ENCODE measurements at places on chromosomes 6 and 20.

GRCh38 chr20:41095110-41095969 lies 42.0 kb upstream of the PLCG1 start:
- peak; percentile 26 for DNase-seq

GRCh38 chr6:7122684-7123083 lies 14.9 kb downstream of the RREB1 start:
- DNase-seq: no peak

- no peak for DNase-seq
Measured at GRCh38 chr20:44319839-44320422, 8.9 kb upstream of the FITM2 start.

DNA sequence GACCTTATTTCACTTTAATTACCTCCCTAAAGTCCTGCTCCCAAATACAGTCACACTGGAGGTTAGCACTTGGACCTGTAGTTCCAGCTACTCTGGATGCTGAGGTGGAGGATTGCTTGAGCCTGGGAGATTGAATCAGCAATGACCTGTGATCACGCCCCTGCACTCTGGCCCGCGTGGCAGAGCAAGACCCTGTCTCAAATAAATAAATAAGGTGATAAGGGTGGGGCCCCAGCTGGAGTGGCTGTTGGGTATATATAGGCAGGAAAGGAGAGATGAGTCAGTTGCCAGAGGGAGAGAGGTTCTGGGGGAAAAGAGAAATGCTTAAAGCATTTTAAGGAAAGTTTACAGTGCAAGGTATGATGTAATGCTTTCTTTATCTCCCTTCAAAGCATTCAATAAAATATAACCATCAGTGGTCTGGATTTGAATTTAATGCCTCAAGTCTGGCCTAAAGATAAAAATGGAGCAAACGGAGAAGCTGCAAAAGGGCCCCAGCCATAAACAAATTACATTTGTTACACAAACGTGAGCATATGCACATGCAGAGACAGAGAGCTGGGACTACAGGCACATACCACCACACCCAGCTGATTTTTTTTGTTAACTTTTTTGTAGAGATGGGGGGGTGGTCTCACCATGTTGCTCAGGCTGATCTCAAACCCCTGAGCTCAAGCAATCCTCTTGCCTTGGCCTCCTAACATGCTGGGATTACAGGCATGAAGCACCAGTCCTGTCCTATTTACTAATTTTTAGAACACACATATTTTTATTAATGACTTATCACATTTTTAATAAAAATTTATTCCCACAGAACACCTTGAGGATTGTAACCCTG lies 6.1 kb upstream of the PM20D2 start:
- DNase-seq: no peak

DNA sequence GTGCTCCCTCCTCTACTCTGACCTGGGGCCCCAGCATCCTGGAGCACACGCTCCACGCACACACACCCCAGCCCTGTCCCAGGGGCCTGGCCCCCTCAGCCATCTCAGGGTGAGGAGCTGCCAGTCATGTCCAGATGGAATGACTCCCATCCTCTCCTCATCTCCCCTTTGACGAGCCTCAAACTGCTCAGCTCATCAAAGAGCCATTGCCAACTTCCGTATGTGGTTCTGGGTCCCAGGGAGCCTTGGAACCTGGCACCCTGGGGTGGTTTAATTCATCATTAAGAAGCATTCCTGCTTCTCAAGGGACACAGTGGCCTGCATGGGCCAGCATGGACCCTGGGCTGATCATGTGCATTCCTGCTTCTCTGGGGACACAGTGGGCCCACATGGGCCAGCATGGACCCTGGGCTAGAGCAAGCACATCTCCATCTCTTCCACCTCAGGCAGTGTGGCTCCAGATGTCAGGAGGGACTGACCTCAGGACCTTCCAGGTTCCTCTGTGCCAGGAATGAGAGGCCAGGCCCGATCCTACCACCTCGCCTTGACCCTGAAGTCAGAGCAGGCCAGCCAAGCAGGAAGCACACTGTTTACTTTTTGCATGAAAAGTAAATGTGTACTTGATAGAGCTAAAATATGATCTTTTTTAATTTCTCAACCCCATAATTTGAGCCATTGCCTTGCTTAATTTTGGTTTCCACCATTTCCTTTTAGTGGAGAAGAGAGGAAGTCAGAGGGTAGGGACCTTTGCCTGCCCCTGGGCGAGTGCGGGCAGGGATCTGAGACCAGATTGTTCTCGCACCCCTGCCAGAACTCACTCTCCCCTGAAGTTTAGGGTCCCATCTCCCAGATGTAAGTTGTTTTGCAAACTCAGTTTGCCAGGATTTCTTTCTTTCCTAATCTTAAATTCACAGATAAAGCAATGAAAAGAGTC lies 26.1 kb downstream of the SPATA2 start:
- DNase-seq: no peak

- no peak for DNase-seq
Measured at GRCh38 chr6:51107769-51108203, 289.1 kb downstream of the TFAP2B start.

- no peak for DNase-seq
Measured at GRCh38 chr20:34377072-34377847, 14.2 kb downstream of the ITCH start.

DNA sequence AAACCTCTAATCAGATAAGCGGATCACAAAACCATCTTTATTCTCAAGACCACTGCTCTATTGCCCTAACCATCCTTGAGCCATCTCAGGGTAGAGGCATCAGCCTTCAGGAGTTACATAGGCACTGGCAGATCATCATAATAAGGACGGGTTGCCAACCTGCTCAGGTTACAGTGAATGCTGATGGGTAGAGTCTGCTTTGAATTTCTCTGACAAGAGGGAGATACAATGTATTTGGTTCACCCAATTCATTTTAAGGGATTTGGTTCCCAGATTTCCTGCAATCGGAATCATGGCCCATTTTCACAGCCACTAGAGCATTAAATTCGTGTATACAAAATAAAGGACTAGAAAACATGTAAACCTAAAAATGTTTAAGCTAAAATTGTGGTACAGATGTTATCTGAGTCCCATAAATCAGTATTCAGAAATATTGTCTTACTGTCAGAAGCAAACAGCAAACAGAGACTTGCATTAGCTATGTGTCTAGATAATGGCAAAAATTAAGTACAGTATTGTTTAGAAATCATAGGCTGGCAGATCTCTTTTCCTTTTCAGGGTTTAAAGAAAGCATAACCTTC lies 41.9 kb upstream of the TMEM170B start:
- no peak for DNase-seq

GRCh38 chr6:100877851-100878250 lies 3.3 kb downstream of the ASCC3 start:
- no peak for DNase-seq

- no peak for DNase-seq
Measured at GRCh38 chr6:142669471-142670351, 275.3 kb downstream of the HIVEP2 start.

GRCh38 chr6:166629628-166630027 lies 2.6 kb upstream of the RPS6KA2 start:
- DNase-seq: no peak

GRCh38 chr6:137698636-137699030 lies 168.4 kb upstream of the TNFAIP3 start:
- no peak for DNase-seq

GRCh38 chr20:50313522-50313820 lies 122.8 kb downstream of the CEBPB start:
- no peak for DNase-seq

DNA sequence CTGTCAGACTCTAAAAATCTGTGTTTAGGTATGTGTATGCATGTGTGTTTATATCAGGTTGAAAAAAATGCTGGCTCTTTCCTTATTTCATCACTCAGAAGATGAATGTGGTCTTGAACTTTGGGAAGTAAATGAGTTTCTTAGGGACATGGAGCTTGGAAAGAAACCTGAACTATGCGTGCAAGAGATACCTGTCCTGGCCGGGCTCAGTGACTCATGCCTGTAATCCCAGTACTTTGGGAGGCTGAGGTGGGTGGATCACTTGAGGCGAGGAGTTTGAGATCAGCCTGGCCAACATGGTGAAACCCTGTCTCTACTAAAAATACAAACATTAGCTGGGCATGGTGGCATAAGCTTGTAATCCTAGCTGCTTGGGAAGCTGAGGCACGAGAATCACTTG lies 4.4 kb upstream of the GLP1R start:
- no peak for DNase-seq

DNA sequence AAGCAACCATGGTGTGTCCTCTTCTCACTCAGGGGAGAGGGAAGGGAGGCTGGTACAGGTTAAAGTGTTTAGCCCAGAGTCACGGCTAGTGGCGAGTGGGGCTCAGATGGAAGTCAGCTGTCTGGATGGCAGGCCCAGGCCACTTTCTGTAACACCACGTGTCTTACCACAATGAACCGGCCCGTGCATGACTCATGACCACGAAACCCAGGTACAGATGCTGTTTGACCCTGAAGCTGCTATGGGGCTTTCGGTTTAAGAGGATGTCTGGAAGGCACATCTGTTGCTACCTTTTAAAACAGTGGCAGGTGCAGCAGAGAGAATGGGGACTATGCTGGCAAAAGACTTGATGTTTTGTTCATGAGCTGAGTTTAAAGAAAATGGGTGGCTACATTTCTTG lies 36.5 kb upstream of the MPC1 start:
- no peak for DNase-seq

DNA sequence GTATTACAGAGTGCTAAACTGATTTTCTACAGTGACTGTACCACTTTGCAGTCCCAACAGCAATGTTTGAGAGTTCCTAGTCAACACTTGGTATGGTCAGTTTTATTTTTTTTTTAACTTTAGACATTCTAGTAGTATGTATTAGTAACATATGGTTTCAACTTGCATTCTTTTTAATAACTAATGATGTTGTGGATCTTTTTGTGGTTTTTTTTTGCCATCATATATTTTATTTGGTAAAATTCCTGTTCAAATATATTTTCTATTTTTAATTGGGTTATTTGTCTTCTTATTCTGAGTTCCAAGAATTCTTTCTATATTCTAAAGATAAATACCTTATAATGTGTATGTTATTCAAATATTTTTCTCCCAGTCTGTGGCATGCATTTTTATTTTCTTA lies 189.4 kb upstream of the ECI2 start:
- DNase-seq: no peak

All from T follicular helper cell (primary cell).